ENCODE measurements at places on chromosomes 3 and 15. TPM values are rescaled to one million over a fixed set of nuclear protein-coding genes. Genes with fewer than 3 reads are reported as not detected.

DLL4 gene
- not detected for polyA plus RNA-seq

TRH gene
- polyA plus RNA-seq, result not detected

FOXB1 gene
- polyA plus RNA-seq, result not detected

ASB14 gene
- not detected for polyA plus RNA-seq

GOLGA6D gene
- not detected for polyA plus RNA-seq
